ENCODE measurements at places on chromosomes 5 and 9.

GRCh38 chr9:126522612-126523356, 90.9 kb upstream of the LMX1B start:
- DNase-seq, result no peak

DNA sequence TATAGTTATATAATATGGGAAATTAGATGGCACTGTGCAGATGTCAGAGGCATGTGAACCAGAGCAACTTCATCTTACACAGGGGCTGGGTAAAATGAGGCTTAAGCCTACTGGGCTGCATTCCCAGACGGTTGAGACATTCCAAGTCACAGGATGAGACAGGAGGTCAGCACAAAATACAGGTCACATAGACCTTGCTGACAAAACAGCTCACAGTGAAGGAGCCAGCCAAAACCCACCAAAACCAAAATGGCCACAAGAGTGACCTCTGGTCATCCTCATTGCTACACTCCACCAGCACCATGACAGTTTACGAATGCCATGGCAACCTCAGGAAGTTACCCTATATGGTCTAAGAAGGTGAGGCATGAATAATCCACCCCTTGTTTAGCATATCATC, 479.4 kb downstream of the TLR4 start:
- DNase-seq, result no peak

DNA sequence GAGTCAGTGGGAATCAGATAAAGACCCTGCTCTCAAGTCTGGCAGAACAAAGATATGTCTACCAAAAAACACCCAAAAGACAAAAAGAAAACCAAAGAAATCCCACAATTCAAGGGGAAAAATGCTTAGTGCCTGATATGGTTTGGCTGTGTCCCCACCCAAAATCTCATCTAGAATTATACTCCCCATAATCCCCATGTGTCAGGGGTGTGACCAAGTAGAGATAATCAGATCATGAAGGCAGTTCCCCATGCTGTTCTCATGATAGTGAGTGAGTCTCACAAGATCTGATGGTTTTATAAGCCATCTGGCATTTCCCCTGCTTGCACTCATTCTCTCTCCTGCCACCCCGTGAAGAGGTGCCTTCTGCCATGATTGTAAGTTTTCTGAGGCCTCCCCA, 13.4 kb downstream of the FBXO10 start:
- no peak for DNase-seq

DNA sequence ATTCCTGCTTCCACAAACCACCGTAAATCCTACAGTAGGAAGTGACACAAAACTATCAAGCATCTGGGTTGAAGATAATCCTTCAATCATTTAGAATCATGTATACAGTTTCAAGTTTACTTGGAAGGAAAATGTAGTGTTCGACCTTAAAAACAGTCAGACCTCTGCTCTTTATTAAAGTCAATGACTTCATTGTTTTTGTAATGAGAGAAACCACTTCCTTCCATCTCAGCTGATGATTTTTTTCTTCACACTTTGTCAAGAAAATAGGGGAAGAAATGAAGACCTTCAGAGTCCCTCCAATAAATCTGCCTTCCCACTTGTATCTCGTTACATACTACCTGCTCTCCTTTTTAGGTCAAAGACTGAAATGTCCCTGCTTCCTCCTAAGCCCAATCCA, 30.1 kb downstream of the TUSC1 start:
- DNase-seq, result no peak

GRCh38 chr5:177027665-177028064, 5.2 kb downstream of the ZNF346 start:
- DNase-seq, result no peak

DNA sequence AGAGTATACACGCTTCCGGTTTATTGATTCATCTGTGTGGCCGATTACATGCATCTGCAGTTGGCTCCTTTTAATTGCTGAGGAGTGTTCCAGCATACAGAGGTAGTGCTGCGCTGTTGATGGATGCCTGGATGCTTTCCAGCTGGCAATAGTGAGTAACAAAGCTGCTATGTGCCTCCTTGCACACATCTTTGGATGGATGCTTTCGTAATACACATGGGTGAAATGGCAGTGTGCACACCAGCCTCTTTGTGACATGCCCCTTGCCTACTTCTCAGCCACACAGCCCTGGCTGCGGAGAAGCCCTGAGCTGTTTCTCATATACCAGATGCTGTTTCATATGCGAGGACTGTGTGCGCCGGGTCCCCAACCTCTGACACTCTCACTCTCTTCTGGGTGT, 151.0 kb downstream of the GADD45G start:
- no peak for DNase-seq

GRCh38 chr5:13976867-13977830, 32.7 kb upstream of the DNAH5 start:
- DNase-seq, result no peak

DNA sequence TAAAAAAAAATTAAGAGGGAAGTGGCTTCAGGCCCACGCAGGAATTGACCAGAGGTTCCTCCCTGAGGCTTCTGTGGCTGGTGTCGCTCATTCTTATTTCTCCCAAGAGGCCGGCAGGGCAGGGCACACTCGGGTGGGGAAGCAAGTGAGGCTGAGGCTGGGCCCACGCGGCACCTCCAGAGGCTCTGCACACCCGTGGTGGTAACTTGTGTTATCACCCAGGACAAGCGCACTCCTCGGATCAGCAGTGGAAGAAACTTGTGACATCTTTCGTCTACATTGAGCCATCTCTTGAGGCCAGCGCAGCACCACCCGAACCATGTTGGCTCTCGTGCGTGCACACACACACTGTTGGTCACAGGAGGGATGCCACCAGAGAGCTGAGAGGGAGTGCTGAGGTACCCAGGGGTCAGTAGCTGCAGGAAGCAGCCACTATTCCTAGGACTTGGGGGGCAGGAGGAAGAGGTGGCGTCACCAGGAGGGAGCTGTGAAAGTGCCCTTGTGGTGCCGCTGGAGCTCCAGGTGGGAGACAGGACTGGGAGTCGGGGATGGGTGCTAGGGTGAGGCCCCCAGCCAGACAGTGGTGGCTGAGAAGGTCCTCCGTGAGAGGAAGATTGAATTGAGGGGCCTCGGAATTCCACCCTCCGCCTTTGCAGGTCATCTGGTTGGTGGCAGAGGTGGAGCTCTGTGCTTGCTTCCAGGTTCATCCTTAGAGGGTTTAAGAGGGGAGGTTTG, 6.4 kb downstream of the NDUFS6 start:
- DNase-seq, result no peak

GRCh38 chr9:4137681-4138099, 162.2 kb downstream of the GLIS3 start:
- no peak for DNase-seq

DNA sequence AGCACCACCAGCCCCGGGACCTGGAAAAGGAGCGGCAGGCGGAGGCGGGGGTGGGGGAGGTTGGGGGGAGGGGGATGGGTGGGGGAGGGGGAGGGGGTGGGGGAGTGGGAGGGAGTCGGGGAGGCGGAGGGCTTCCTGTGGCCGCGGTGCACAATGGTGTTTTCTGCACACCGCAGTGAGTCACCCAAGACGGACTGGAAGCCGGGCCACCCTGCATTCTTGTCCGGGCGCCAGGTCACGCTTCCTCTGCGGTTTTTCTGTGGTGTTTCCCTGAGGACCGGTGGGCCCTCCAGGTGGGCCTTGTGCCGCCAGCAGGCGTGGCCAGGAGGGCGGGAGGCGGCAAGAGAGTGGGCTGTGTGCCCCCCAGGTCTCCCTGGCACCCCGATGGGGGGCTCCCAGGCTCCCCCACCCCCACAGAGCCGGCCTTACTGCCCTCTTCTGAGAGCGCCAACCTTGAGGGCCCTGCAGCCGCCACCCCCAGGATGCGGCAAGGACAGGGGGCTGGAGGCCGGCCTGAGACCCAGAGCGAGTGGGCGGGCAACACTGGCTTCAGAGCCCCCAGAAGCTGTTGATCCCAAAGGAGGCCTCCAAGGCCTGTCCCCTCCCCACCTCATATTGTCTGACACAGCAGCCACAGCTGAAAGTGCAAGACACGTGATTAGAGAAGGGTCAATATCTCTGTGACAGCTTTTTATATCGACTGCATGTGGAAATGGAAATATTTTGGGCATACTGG, 11.1 kb downstream of the EXD3 start:
- DNase-seq, result peak; percentile 55

DNA sequence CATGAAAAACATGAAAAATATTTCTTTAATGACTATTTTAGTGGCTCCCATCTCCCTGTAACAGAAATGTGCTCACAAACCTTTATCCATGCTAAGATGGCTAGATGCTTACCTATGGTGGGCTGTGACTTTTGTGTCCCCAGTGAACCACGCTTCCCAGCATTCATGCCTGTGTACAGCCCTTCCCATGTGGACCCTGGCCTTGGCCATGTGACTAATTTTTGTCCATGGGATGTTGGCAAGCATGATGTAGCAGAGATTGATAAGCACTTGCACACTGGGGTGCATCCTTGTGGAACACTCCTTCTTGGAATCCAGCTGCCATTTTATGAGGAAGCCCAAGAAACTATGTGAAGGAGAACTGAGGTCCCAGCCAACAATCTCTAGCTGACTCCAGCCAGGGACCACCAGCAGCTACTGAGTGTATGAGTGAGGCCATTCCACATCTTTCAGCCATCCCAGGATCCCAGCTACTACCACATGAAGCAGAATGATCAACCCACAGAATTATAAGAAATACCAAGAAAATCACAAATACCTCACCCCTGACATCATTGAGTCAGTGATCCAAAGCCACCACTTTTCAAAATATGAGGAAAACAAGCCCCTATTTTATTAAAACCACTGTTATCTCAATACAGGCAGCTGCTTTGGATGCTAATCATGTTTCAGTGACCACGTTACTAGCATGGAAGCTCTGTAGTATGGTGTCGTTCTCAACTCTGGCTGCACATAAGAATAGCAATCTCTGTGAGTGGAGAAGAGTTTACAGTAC, 16.1 kb upstream of the RAI14 start:
- no peak for DNase-seq
